ENCODE measurements at places on chromosomes 13 and 19.

DNA sequence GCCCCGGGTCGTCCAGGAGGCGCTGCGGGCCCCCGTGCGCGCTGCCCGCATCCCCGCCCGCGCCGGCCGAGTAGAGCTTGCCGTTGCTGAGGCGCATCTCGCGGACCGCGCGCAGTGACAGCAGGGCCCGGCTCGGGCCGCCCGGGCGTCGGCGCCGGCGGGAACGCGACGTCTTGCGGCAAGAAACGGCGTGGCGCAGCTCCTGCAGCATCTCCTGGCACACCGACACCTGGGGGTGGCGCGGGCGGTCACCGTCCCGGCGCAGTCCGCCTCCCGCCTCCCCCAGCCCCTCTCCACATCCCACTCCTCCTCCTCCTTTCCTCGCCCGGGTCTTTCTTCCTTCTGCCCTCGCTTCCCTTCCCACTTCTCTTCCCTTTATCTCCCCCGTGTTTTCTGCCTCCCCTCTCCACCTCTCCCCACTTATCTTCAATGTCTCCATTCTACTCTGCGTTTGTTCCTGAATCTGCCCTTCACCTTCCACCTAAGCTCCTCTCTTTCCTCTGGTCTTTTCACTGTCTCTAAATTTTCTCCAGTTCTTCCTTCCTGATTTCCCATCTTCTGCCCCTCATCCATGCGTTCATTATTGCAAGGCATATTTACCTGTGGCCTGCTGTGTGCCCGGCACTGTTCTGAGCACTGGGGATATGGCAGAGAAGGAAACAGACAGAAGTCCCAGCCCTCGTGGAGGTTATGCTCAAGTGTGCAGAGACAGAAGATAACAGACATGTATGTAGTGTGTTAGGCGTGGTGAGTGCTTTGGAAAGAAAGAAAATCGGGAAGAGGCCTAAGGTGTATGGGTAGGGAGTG, 5.2 kb upstream of the ATP1A3 start:
- DNase-seq = no peak

DNA sequence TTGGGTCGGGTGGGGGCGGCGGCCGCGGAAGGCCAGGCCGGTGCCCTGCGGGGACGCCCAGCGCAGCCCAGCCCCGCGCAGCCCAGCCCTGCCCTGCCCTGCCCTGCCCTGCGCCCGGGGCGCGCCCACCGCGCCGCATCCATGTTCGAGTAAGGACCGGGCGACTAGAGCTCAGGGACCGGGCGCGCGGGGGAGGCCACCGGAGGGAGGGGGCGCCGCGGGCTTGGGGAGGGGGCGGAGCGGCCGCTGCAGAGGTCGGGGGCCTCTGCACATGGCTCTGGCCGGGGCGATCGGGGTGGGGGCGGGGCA, 169 bp downstream of the GRAMD1A start:
- no peak for DNase-seq

DNA sequence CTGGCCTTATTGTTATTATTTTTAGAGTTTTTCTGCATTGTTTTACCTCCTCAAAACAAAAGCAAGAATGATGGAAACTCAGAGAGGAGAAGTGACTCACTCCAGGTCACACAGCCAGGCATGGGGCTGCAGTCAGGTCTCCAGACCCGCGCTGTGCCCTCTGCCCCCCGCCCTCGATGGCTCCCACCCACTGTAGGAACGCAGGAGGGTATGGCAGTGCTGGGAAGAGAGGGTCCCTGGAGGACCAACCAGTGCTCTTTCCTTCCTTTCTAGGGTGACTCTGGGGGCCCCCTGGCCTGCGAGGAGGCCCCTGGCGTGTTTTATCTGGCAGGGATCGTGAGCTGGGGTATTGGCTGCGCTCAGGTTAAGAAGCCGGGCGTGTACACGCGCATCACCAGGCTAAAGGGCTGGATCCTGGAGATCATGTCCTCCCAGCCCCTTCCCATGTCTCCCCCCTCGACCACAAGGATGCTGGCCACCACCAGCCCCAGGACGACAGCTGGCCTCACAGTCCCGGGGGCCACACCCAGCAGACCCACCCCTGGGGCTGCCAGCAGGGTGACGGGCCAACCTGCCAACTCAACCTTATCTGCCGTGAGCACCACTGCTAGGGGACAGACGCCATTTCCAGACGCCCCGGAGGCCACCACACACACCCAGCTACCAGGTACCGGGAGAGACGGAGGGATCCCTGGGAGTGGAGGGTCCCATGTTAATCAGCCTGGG, 5.6 kb downstream of the TIMM13 start:
- DNase-seq = no peak

DNA sequence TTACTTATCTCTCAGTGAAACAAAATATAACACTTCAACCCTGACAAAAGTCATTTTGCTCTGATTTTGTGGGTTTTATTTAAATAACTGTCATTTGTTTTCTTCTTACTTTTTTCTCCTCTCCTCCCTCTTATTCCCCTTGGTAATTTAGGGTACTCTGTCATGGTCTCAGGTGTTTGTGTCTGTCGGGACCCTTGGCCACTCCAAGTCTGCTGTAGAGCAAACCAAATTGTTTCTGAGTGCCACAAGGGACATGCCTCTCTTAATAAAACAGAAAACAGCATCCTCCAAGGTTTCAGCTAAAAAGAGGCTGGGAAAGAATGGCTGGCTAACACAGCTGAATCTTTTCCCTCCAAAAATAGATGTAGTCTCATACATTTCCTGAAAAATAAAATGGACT, 573.1 kb upstream of the KLF12 start:
- no peak for DNase-seq

- DNase-seq = no peak
These were observed 523.5 kb upstream of the MIR17HG start for GRCh38 chr13:90824032-90824431.

DNA sequence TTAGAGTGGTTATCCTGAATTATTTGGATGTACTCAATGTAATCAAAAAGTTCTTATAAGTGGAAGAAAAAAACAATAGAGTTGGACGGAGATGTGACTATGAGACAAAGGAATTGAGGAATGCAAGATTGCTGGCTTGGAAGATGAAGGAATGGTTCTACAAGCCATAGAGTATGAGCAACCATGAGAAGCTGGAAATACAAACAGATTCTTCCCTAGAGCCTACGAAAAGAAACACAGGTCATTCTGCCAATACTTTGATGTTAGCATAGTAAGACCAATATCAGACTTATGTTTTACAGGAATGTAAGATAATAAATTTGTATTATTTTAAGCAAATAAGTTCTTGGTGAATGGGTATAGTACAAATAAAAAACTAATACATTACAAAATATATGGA, 249.2 kb downstream of the DIAPH3 start:
- DNase-seq = no peak

GRCh38 chr13:108070491-108070890, 144.8 kb downstream of the LIG4 start:
- DNase-seq = no peak

DNA sequence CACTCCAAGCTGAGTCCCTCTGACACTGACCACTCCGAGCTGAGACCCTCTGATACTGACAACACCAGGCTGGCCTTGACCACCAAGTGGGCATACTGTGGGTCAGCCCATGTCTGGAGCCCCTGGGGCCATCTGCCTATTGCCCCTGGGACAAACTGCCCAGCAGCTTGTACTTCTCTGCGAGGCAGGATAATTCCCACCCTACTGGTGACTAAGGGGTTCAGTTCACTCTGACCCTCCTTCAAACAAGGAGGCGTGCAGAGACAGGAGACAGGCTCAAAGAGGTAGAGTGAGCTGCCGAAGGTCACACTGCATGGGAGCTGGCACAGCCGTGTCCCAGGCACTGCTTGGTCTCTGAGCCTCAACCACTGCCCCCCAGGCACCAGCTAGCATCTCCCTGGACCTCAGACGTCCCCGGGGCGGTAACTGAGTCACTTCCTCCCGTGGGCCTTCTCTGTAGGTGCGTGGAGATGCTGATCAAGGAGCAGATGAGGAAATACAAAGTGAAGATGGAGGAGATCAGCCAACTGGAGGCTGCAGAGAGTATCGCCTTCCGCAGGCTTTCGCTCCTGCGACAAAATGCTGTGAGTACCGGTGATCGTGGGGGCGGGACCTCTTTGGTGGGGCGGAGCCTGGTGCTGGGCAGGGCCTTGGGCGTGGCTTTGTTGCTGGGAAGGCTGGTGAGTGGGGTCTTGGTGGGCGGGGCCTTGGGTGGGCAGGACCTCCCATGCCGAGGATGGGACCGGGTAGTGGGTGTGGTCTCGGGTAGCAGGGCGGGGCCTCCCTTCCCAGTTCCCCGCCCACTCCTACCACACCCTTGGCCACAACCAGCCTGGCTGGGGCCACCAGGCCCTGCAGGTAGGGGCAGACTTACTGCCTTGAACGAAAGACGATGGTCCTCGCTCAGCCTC, 5.8 kb upstream of the USE1 start:
- peak; percentile 50 for DNase-seq

- DNase-seq = no peak
These were observed at the start of gene EDNRB for GRCh38 chr13:77918391-77919245. Gene EDNRB, minus strand, starts transcription at chr13:77918831. Its CDS starts 258 bp downstream, at chr13:77918573.

- DNase-seq = no peak
These were observed 13.4 kb downstream of the TM6SF2 start for GRCh38 chr19:19259741-19260140.

GRCh38 chr19:14614099-14614412, 31.2 kb downstream of the CLEC17A start:
- DNase-seq = no peak

DNA sequence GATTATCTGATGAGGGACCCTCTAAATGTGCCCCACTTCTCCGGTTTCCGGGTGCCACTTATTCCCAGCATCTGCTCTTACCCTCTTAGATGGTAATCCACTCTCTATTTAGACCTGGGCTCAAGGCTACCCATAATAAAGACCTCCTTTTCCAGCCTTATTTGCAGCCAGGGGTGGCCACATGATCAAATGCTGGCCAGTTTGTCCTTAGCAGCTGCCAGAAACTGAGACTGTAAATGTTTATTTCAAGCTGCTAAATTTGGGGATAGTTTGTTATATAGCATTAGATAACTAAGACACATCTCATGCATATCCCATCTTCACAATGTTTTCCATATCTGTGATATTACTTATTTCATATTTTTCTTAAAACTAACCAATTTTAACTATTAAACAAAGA, 10.1 kb downstream of the THAP8 start:
- no peak for DNase-seq

DNA sequence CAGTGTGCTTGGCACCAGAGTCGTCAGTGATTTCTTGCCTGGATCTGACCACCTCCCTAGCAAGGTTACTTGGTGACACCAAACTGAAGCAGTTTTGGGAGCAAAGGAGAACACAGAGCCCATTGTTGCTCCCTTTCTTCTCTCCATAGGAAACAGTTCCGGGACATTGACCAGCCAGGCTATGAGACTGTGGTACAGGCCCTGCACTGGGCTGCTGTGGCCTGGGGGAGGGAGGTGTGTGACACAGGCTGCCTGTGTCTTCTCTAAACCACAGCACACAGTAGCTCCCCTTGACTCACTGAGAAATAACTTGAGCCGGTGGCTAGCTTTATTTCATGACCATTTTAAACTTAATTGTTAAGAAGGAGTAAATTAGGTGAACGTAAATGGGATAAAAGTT, 214.8 kb upstream of the UBL3 start:
- DNase-seq = no peak

DNA sequence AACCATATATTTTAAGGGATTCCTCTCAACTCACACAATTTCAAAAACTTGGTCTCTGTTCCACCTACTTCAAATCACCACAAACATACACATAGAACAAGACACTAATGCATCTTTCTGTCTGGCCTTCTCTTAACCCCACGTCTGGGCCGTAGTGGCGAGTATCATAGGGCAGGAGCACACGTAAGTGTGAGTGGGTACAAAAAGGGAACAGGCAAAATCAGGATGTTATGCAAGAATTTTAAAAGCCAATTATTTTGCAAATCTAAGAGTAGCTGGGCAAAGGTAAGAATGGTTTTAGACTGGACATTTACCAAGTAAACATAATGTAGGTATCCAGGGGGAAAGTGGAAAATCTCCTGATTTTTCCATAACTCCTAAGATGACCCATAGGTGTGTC, 35.1 kb downstream of the MTMR6 start:
- DNase-seq = no peak

- DNase-seq = no peak
These were observed 9.4 kb downstream of the BCL3 start for GRCh38 chr19:44757735-44758505.

DNA sequence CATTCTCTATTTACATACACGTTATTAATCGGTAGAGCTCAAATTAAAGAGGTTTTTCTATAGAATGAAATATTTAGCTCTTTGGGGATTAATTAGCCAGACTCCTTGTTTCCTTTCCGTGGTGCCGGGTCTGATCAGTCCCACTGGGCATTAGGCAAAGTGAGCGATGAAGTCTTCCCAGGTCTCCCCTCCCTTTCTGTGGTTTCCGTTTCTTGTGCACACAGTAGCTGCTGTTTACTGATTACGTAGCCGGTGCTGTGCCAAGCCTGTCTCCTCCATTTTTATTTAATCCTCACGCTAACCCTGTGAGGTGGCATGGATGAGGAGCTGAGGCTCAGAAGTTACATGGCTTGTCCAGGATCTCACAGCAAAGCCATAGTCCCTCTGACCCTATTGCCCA, 9.0 kb downstream of the SLC25A15 start:
- no peak for DNase-seq

- no peak for DNase-seq
These were observed 3.4 kb downstream of the FCAR start for GRCh38 chr19:54877471-54877870.

GRCh38 chr13:89925107-89925506, 1422.4 kb upstream of the MIR17HG start:
- DNase-seq = no peak

DNA sequence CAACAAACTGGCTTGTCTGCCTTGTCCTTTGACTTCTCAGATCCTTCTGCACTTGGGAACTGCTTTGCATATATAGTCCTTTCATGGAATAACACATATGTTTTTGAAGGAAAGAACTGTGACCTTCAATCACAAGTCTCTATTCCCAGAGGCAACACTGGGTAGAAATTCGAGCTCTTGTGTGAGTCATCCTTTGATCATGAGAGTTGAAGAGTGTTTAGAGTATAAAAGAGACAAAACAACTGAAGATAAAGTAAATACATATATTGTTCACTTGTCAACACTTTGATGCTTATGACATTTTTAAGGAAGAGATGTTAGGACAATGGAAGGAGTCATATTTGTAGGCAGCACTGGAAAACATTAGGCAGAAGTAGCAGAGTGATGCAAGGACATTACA, 5.2 kb upstream of the OR7A5 start:
- no peak for DNase-seq

- peak; percentile 62 for DNase-seq
These were observed 4.2 kb downstream of the LTBP4 start for GRCh38 chr19:40605216-40605971.

All from stimulated activated CD8-positive, alpha-beta memory T cell treated with anti-CD3 and anti-CD28 coated beads, Interleukin-2, amount 100 ng/mL, for 48 hours (primary cell).